ENCODE measurements at places on chromosomes 4 and X. TPM values are rescaled to one million over a fixed set of nuclear protein-coding genes. Genes with fewer than 3 reads are reported as not detected.
A peak's percentile ranks its signal among the peaks of the same experiment; 100 is the strongest.

Gene MAGEB10
- total RNA-seq: not detected

Gene TLR6
- 3.1 TPM for total RNA-seq

Gene STARD8
- total RNA-seq: 1.0 TPM

Gene PHEX
- 0.24 TPM for total RNA-seq

Gene PLK4
- total RNA-seq: 2.8 TPM

DNA sequence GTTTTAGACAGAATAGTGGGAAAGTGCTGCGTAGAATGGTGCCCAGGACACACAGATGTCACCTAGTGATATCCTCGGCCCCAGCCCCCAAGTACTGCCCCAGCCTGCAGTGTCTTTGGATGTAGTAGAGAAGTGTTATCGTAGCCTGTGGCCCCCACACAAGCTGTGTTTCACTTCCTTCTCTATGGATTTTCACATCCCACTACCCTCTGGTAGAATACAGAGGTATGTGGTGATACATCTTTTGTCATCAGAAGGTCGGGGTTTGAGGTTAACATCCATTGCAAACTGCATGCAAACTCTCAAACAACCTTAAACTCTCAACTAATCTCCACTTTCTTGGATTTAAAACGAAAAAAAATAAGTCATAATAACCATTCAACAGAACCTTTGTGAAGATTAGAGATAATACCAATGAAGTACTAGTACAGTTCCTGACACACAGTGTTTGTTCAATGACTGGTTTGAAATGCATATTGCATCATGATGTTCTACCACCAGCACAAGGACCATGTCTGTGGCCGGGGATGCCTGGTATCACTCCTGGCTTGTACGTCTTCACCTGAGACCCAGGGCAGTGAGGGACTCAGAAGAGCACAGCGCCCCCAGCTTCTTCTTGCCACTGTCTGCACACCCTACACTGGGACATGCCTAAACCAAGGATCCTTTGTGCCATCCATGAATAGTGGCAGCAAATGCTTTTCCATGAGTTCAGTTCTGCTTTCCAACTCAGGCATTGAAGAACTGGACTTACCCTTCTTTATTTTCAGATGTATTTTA, 267.3 kb downstream of the DCTD start:
- peak; percentile 51 for DNase-seq

DNA sequence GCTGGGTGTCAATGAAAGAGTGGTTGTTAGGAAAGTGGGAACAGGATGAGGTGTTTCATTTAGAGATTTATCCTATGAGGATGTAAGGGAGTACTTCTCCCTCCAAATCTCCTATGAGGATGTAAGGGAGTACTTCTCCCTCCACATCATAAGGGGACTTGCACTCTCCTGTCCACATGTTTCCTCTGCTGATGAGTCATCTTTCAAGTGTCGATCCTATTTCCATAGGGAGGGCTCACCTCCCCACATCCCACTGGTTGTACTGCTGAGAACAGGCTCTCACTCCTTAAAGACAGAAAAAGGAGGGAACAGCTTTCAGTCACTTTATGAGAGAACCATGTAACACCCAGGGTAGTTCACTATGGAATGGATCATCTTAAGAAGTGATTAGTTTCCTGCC, 65.0 kb downstream of the INPP4B start:
- peak; percentile 23 for DNase-seq

DNA sequence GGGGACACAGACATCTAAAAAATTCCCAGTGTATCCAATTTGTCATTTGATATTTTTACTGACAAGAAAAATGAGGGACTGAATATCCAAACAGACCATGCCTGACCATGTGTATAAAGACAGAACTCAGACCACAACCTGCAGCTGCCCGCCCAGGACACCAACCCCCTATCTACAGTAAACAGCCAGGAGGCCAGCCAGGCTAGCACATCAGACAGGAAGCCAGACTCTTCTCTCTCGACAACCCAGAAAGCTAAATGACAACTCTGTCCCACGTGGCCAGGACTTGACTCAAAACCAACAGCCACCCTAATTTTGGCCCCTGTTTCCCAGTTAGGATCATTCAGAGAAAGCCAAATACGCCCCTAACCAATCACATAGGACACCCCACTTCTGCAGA, 15.1 kb downstream of the AFAP1 start:
- no peak for DNase-seq

DNA sequence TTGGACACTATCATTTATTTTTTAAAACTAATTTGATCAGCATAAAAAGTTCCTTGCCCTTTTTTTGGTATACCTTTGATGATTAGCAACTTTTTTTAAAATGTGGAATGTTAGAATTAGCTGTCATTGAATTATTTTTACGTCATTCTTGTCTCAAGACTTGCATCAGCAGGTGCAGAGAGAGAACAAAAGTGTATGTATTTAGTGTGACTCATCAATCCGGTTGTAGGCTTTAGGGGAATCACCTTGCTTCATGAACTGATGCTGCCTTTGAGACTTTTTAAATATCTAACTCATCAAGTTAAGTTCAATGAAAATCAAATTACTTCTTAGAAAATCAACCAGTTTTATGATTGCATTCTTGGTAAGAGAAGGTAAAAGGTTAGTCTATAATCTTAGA, 125.1 kb downstream of the ARX start:
- DNase-seq: no peak

DNA sequence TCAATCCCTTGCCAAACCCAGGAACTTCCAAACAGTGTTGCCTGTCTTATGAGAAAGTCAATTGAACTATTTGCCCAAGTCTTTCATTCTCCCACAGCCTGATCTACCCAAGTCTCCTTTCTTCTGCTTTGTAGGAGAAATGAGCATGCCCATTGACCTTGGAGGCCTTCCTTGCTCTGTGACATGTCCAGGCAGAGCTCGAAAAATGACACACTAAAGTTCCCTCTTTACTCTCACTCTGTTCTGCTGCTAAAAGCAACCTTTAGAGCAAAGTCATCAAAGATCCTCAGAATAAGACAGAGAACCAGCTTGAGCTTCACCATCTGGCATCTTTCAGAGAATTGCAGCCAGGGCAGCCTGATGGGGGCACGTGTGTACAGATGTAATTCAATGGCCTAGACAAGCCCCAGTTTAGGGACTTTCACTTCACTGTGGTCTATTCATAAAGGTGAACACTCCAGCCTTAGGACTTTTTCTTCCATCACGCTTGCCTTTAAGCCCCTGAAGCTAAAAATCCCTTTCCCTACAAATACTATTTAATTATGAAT, 136.4 kb downstream of the AMELX start:
- DNase-seq: no peak

DNA sequence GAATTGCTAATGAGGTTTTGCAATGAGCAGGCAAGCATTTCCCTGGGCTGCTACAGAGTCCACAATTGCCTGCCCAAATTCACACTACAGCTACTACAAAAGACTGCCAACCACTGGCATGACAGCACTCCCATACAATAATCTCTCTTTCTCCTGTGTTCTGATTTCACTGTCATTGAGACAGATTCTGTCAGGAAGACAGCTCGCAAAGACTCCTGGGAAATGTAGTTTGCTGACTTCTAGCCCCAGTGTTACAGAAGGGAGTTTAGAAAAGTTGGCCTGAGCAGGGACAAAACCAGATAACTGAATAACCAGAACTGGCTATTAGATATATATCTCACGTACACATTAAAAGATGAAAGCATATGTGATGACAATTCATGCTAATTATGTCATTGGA, 1231.3 kb upstream of the PRKX start:
- DNase-seq: no peak

- no peak for DNase-seq
Observed at GRCh38 chr4:7189066-7189465, 3.3 kb upstream of the SORCS2 start.

DNA sequence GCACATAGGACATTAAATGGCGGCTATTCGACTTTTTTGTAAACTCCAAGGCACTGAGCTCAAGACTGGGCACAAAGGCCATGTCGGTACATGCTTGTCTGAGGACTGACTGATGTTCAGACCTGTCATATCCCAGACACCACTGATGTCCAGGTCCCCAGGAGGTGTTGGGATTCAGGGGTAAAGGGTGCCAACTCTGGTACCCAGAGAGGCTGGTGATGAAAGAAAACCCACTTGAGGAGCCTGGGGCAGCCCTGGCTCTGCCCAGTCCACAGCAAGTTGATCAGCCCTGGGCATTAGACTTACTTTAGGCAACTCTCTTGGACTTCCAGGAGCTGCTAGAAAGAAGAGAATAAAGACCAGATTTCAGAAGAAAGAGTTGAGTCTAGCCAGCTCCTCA, 18.7 kb downstream of the SASH3 start:
- no peak for DNase-seq

- DNase-seq: no peak
Observed at GRCh38 chr4:42320822-42321388, 76.4 kb upstream of the SHISA3 start.

DNA sequence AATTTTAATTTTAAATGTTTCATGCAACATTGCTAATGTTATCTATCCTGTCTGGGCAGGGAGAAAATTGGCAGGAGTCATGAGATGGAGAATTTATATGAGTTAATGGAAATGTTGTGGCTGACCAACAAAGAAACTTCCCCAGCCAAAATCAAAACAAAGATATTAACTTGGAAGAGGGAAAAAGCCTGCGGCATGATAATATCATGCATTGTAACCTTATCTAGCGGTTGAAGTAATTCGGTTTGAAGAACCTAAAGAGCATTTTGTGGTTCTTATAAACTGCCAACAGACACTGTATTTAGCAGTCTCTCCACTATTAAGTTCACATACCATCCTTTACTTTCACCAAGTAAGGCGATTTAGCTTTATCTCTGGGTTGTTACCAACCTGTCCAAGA, 42.3 kb downstream of the DKK2 start:
- peak; percentile 39 for DNase-seq

DNA sequence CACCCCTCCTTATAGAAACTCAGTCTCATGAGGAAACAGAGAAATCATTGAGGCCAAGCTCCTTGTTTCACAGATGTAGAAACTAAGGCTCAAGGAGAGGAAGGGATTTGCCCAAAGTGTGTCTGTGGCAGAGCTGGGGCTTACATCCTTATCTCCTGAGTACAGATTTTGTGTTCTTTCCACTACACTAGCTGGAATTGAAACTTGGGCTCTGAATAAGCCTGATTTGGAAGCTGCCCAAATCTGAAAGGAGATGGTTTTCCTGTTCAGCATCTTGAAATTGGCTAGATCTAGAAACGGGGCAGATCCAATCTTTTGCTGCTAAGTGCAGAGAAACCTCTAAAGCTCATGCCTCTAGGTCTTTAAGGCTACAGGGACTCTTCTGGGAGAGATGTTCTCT, 24.3 kb downstream of the AWAT2 start:
- DNase-seq: no peak

DNA sequence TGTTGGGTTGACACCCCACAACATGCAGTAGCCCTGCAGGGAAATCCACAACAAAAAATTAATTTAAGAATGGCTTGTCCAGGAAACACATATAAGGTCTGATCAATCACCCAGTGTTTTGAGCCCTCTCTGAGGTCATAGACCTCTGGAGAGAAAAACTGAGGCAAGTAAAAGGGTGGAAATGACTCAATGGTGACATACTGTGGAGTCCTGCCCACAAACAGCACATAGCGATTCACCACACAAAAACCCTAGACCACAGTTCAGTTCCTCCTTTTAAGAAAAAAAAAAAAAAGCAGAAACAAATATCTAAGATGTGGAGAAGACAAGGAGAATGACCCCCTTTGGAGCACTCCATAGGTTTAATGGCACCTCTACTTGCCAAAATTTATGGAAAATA, 2691.0 kb downstream of the PCDH7 start:
- peak; percentile 29 for DNase-seq

- DNase-seq: no peak
Observed at GRCh38 chr4:150896497-150896896, 118.6 kb downstream of the LRBA start.
